Stimulated activated CD4-positive, alpha-beta T cell treated with anti-CD3 and anti-CD28 coated beads, Interleukin-4, amount 100 ng/mL, for 1 hour (primary cell): ENCODE measurements at places on chromosomes 7 and 10.

- DNase-seq: no peak
Measured at GRCh38 chr10:98367604-98368451, 47.2 kb downstream of the PYROXD2 start.

DNA sequence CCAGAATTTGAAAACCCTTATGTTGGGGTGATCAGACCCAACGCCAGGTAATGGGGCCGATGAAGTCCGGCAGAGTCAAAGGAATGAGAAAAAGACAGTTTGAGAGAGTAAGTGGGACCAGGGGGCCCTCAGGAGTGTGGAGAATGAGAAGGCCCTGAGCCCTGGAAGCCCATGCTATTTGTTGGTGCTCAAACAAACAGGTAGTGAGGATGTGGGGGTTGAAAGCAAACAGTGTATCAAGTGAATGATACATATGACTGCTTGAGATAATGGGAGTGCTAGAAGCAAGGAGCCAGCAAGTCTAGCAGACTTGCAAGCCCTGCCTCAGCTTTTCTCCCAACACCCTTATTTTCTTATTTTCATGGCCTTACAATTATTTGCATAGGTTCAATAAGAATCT is 11.2 kb upstream of the SEPTIN14 start:
- no peak for DNase-seq

GRCh38 chr10:86252079-86252478 is 114.5 kb downstream of the GRID1 start:
- no peak for DNase-seq

DNA sequence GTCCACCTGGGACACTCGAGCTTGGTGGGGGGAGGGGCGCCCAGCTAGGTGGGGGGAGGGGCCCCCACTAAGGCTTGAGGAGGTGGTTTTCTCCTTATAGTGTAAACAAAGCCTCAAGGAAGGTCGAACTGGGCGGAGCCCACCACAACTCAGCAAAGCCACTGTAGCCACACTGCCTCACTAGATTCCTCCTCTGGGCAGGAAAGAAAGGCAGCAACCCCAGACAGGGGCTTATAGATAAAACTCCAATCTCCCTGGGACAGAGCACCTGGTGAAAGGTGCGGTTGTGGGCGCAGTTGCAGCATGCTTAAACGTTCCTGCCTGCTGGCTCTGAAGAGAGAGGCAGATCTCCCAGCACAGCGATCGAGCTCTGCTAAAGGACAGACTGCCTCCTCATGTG is 133.1 kb downstream of the SNX13 start:
- no peak for DNase-seq

DNA sequence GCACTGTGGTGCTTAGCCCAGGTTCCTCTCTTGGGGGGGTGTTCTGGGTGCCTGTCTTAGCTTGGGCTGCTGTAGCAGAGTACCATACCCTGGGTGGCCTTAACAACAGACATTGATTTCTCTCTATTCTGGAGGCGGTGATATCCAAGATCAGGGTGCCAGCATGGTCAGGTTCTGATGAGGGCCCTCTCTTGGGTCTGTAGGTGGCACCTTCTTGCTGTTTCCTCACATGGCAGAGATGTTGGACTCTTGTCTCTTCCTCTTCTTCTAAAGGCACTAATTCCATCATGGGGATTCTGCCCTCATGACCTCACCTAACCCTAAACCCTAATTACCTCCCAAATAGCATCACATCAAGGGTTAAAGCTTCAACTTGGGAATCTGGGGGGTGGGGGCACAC is 19.9 kb upstream of the CRHR2 start:
- peak; percentile 7 for DNase-seq

GRCh38 chr7:124781907-124782734 is 16.5 kb upstream of the GPR37 start:
- DNase-seq: no peak

- DNase-seq: no peak
Measured at GRCh38 chr10:69201045-69201444, 19.1 kb upstream of the HKDC1 start.

GRCh38 chr7:75953431-75953830 is 38.5 kb downstream of the POR start:
- DNase-seq: no peak
